Progenitor cell of endocrine pancreas (in vitro differentiated cells): ENCODE measurements at places on chromosomes 4 and X. TPM values are rescaled to one million over a fixed set of nuclear protein-coding genes. Genes with fewer than 3 reads are reported as not detected.

- no peak for DNase-seq
These were observed 497 bp upstream of the GRPEL1 start for GRCh38 chr4:7068279-7068842.

DNA sequence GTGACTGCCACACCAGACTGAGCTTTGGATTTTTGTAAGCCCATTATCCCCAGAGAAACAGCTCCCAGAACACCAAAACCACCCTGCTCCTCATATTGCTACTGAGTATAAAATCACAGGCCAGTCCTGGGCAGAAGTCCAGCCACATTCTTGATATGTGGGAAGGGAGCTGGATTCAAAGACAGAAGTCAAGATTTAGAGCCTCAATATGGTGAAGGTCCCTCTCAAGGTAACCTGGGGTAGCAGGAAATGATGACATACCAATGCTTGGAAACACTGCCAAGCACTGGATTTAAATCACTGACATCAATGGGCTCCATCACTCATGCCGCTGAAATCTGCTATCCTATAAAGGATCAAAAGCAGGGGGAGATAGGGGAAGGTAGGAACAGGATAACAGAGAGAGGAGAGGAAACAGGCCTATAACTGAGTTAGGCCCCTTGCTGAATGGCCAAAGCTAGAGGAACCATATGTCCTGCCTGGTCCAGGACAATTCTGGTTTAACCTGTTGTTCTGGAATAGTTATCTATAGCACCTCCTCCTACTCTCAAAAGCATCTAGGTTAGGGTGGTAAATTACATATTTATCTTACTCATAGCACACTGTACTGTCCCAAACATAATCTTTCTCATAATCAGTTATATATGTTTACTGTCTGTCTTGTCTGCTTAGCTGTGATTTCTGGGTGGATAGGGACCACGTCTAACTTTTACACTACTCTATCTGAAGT is 83.7 kb upstream of the NHS start:
- no peak for DNase-seq

The FAM133A gene
- 0.11 TPM in 1 of 2 replicates, not detected in the other for total RNA-seq

- no peak for DNase-seq
These were observed 155.1 kb upstream of the PPARGC1A start for GRCh38 chr4:24044610-24045589.

The PLAC8 gene
- 4.7 and 5.9 TPM in 2 replicates for total RNA-seq

- DNase-seq = no peak
These were observed 18.4 kb downstream of the GUCY1A1 start for GRCh38 chr4:155684892-155685541.

The SASH3 gene
- not detected in 2 replicates for total RNA-seq

The XPNPEP2 gene
- 0.11 TPM in 1 of 2 replicates, not detected in the other for total RNA-seq

The SLC6A14 gene
- total RNA-seq = 0.24 and 0.51 TPM in 2 replicates

The LEF1 gene
- 2.1 and 3.2 TPM in 2 replicates for total RNA-seq

- DNase-seq = no peak
These were observed 29.9 kb downstream of the XG start for GRCh38 chrX:2781698-2782097.

GRCh38 chrX:7215842-7216241 is 67.9 kb upstream of the PUDP start:
- no peak for DNase-seq

The FAM241A gene
- total RNA-seq = 0.22 and 0.29 TPM in 2 replicates

- DNase-seq = no peak
These were observed 415.7 kb upstream of the NDST4 start for GRCh38 chr4:115529126-115529525.

GRCh38 chr4:47705326-47705981 is 132.4 kb downstream of the CORIN start:
- no peak for DNase-seq

- no peak for DNase-seq
These were observed 160.5 kb upstream of the AGTR2 start for GRCh38 chrX:116009861-116010710.

DNA sequence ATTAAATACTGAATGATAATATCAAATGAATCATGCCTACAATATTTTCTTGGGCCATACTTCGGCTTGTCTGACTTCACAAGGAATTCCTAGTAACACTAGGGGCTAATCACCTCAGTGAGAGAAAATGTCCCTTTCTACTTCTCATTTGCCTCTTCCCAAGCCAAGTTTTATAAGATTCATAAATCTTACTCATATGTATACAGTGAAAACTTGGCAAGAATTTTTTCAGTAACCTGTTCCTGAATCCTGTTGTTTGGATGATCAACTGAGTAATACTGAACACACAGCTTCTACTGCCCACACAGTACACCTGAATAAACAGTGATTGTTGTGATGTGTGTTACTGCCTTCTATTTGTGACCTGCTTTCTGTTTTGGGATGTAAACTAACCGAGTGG is 16.5 kb downstream of the TMPRSS11E start:
- no peak for DNase-seq

The FGFBP1 gene
- total RNA-seq = not detected in 2 replicates

The ARHGAP36 gene
- total RNA-seq = 0.36 and 0.42 TPM in 2 replicates

DNA sequence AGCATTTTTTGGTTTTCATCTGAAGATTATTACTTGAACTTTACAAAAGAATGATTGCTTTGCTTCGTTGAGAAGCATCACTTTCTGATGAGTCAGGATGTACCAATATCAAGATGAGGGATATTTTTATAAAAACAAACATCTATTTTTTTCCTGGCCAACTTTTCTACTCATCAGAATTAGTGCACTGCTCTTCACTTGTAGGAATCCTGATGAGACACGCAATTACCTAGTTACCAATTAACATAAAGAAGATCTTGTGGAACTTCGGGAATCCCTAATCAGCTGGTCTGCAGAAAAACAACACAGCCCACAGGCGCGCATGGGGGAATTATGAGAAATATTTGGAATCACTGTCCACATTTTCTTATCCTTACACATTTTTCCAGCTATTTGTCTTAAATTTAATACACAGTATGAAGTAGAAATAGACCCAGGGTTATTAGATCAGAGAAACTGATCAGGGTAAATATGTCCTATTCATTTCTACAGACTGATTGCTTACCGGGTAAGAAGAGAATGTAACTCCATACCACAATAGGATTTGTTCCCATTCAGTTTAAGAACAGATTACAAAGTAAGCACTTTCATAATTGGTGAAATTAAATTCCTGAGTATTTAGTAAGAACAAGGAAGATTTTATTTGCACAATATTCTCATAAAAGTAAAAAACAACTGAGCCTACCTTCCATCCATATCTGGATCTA is 50.9 kb downstream of the MFAP3L start:
- DNase-seq = no peak

- DNase-seq = no peak
These were observed at the start of gene LPAR4 for GRCh38 chrX:78747489-78747888. Gene LPAR4 (plus strand): TSS chrX:78747720. CDS start chrX:78754870, 7,150 bp downstream.

- no peak for DNase-seq
These were observed 100.5 kb upstream of the TBC1D9 start for GRCh38 chr4:140856621-140857062.

GRCh38 chrX:16517039-16517605 is 132.8 kb upstream of the S100G start:
- no peak for DNase-seq

DNA sequence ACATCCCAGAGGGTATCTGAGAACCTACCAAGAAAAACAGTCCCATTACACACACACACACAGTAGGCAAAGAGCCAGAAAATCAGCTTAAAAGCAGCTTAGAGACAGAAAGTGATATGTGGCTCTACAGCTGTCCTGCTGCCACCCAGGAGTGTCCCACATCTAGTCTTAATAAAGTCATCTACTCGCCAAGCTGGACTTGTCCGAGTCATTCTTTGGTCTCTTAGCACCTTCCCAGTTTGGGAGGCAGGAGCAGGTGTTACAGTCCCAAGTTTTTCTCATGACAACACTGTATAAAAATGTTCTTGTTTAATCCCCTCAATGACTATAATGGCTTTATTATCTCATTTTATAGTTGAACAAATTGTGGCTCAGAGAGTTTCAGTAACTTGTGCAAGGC is 252.5 kb upstream of the CASK start:
- DNase-seq = no peak

The SYN1 gene
- total RNA-seq = 5.3 and 6.7 TPM in 2 replicates

The MAB21L2 gene
- 0.19 and 0.51 TPM in 2 replicates for total RNA-seq

DNA sequence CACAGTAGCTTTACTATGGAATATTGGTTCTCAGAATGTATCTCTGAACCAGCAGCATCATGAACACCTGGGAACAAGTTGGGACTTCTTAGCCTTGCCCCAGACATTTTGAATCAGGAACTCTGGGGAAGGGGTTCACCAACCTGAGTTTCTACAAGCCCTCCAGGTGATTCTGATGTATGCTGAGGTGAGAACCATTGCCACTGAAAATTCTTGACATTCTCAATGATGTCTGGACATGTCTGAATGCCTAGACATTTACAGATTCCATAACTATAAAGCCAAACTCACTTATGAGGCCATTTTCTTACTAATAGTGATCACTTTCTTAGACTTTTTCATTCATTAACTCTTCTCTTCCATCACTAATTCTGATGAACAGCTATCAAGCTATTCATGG is 389.4 kb upstream of the FTHL17 start:
- no peak for DNase-seq

The DNAAF6 gene
- total RNA-seq = not detected in 2 replicates

DNA sequence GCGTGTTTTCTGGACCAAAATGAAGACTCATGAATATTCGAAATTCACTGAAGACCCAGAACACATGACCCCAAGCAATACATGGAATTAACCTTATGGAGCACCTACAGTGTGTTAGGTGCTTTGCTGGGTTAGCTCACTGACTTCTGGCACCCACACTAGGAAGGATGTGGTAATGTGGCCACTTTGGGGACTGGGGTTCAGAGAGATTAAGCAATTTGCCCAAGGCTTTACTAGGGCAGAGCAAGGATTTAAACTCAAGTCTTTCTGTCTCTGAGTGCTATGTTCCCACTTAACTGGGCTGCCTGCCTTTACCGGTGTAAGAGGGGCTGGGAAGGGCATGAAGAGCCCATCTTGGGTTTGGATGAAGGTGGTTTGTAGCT is 162.0 kb upstream of the ATP6AP2 start:
- no peak for DNase-seq

DNA sequence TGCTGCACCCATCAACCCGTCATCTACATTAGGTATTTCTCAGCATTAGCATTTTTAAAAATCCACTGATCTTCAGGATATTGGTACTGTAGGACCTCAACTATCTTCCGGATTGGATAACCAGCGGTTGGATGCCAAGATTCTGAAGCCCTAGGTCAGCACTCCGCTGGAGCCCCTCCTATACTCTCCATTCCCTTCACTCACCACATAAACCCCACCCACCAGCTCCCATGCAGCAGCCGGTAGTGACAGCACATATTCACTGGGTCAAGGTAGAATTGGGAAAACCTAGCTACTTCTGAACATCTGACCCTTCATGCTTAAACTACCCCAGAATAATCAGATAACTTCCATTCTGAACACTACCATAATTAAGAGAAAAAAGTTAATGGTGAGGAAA is 134.9 kb downstream of the CORIN start:
- DNase-seq = no peak

The FOXP3 gene
- 0.24 and 0.33 TPM in 2 replicates for total RNA-seq

DNA sequence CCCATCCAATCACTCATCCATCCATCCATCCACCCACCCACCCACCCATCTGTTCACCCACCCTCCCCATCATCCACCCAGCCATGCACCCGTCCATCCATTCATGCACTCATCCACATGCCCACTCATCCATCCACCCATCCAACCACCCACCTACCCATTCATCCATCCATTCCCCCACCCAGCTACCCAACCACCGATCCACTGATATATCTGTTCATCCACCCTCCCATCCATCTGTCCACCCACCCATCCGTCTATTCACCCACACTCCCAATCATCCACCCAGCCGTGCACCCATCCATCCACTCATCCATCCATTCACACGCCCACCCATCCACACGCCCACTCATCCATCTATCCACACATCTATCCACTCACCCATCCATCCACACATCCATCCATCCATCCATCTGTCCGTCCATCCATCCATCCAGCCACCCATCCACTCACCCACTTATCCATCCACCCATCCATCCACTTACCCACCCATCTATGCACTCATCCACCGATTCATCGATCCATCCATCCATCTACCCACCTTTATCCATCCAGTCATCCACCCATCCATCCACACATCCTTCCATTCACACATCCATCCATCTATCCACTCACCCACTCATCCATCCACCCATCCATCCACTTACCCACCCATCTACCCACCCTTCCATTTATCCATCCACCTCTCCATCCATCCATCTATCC is 28.4 kb downstream of the ASMTL start:
- DNase-seq = no peak

The TADA2B gene
- 21.2 and 21.8 TPM in 2 replicates for total RNA-seq

DNA sequence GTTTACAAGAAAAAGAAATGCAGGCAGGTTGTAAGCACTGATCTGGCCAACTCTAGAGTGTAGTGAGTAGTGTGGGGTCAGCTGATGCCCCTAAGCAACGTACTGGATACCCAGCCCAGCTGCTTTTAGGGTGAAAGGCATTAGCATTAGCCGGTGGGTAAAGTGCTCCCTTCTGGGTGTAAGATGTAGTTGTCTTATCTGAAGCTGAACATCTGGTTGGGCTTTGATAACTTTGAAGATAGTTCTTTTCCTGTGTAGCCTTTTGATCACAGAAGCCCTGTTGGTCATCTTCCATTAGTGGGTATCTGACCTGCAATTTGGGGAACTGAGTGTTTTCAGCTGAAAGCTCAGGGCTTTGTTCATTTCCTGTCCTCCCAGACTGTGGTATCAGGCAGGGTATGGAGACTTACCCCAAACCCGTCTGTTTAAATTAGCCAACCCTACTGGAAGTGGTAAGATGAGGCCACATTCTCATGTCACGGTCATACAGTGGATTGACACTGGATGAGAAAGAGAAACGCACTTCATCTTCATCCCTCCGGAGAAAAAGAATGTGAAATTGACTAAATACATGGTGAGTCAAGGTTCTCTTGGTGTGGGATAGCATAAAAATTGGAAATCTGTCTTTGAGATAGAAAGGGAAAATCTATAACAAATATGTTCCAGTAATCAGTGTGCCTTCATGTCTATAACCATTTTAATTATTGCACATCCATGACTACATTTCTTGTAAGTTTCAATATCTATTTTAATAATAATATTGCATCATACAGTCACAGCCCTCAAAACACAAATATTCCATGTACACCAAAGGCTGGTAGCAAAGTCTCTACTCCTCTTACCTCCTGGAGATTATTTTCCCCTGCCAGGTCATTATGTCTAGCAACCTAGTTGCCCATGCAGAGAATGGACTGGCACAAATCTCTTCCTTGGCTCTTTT is 8.7 kb downstream of the RHOH start:
- no peak for DNase-seq

The CDKL5 gene
- total RNA-seq = 21.9 TPM in 2 replicates

GRCh38 chr4:125497861-125498260 is 183.1 kb downstream of the FAT4 start:
- no peak for DNase-seq

DNA sequence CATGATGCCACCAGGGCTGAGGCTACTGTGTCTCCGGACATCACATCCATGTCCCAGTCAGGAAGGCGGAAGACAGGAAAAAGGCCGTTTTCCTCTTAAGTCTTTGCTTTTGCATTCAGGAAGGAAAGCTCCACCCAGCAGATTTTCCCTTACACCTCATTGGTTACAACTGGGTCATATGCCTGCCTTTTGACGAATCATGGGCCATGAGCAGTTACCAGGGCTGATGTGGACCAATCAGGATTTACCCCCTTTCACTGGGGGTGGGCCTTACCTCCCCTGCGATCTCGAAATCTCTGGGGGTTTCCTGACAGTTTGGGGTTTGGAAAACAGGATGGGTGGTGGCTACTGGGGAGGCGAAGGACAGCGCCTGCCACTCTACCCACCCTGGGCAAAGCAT is 52.5 kb upstream of the GRPEL1 start:
- DNase-seq = no peak

GRCh38 chrX:9133426-9133825 is 99.5 kb upstream of the FAM9B start:
- no peak for DNase-seq

GRCh38 chrX:147072747-147073146 is 258.2 kb upstream of the CXorf51A start:
- no peak for DNase-seq
